Stimulated activated CD4-positive, alpha-beta T cell treated with anti-CD3 and anti-CD28 coated beads, Interleukin-15, amount 100 ng/mL, for 48 hours (primary cell): ENCODE measurements at places on chromosomes 7 and 10.

GRCh38 chr7:111368381-111369065, 193.8 kb downstream of the IMMP2L start:
- no peak for DNase-seq

DNA sequence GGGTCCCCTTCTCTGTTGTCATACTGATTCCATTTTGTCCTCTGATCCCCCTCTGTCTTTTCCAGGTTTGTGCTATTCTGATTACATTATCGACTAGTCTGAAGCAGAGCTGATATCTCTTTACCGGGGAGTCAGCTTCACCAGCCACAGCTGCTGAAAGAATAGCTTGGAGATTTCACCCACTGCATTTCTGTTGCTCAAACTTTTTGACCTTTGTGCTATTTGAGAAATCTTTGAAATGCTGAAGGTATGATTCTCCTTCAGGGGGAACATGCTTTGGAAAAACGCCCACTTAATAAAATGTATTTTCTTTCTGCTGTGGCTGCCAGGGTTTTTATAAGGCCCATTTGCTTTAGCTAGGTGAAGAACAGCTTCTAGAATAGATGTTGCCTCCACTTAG, 197.8 kb upstream of the TCF7L2 start:
- DNase-seq: no peak

- DNase-seq: peak; percentile 42
These were observed at the start of gene ZNF22 for GRCh38 chr10:45000752-45001380. ZNF22 (plus strand) TSS chr10:45000923; CDS start chr10:45003369, 2,446 bp downstream.

DNA sequence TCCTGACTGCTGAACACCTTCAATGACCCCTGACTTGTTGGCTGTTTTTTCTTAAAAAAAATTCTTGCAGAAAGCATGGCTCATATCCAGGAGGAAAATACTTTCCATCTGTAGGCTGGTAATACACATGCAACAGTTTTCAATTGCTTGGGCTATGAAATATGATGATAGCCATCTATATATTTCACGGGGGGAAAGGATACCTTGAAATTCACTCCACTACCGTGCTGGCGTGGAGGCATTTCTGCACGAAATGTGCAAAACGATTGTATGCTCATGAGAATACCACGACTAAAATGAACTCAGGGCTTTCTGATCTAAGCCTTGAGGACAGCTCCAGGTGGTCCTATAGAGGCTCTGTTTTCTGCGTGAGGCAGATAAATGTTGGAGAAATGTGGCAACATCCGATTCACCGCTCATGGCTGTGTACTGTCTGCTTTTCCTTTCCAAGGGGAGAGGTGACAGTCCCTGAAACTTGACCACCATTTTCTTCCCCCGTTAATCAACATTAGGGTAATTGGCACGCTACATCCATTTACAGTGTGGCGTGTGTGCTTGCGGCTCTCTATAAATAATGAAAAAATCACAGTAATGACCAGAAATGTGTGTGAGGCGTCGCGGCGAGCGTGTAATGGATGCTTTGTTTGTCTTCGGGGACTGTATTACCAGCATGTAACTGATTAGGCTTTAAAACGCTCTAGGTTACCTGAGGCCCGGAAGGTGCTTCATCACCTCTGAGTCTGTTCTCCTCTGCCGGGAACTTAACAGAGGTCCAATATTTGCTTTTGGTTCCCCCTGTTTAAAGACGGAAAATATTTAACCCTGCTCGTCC, 12.8 kb upstream of the CARD11 start:
- DNase-seq: no peak

DNA sequence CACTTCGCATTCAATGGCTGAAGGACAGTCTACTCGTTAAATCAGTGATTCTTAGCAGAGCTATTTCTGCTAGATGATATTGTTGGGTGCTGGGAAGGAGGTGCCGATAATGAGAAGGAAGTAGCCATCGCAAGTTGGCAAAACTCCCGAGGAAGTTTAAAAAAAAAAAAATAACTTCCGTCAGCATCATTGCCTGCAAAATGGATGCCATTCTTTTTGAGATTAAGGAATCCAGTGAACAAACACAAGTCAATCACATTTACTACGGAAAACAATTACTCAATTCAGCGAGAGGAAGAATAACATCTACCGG, 74.4 kb upstream of the SFMBT2 start:
- no peak for DNase-seq
